Activated CD4-positive, alpha-beta memory T cell treated with anti-CD3 and anti-CD28 coated beads, Interleukin-2, amount 10 ng/mL, durations not matched to agents 7 days and 5 days (primary cell): ENCODE measurements at places on chromosomes 11 and 22. TPM values are rescaled to one million over a fixed set of nuclear protein-coding genes. Genes with fewer than 3 reads are reported as not detected.

- DNase-seq = no peak
Observed at GRCh38 chr11:47932544-47932943, 47.8 kb upstream of the PTPRJ start.

DNA sequence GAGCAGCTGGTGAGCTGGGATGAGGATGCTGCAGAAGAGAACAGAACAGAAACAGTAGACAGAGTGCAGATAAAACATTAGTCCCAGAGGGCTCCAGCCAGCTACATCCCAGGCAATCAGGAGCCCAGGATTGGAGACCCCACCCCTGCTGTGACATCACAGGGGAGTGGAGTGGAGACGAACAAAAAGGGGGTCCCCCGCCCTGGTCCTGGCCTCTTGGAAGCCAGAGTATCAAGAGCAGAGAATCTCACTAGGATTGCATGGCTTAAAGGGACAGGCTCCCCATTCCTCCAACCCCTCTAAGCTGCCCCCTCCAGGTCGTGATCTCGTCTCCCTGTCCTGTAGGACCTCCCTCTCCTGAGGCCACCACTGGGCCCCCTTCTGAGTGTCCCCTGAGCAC, at the start of gene P2RX3:
TSS of gene P2RX3 (plus strand) at position 211 of the 400 bp plus-strand sequence. CDS start 199 bp downstream, outside the sequence.
- DNase-seq = no peak

GRCh38 chr11:74070723-74071492, 62.0 kb upstream of the UCP3 start:
- no peak for DNase-seq

- no peak for DNase-seq
Observed at GRCh38 chr22:36589856-36590255, 60.9 kb upstream of the EIF3D start.

DNA sequence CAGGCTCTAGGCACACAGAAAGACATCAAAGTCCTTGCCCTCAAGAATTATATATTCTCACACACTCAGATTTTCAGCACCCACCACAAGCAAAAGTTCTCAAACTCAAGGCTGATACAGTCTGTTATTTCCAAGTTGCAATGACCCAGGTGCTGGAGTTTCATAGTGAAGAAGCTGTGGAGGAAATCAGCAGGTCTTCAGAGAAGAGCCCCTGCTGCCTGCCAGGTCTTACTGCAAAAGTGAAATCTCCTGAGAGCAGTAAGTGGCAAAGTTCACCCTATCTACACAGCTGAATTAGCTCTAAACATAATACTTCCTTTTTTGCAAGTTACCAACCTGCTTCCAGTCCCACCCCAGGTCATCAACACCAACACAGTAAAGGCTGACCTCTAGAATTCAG, 64.6 kb downstream of the RPL27A start:
- no peak for DNase-seq

Gene NXPE4
- not detected for total RNA-seq
